Right renal cortex interstitium (tissue), 3 donors: ENCODE measurements at places on chromosomes 4 and X. TPM values are rescaled to one million over a fixed set of nuclear protein-coding genes. Genes with fewer than 3 reads are reported as not detected.

DNA sequence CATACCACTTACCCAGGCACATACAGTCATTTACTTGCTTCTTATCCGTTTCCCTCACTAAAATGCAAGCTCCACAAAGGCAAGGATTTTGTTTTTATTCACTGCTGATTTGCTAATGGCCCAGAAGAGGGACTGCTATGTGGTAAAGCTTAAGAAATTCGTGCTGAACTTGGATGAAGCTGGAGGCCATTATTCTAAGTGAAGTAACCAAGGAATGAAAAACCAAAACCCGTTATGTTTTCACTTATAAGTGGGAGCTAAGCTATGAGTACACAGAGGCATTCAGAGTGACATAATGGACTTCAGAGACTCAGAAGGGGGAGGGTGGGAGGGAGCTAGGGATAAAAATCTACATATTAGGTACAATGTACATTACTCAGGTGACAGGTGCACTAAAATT, 47.2 kb downstream of the RAB33B start:
- DNase-seq, result no peak

The LRP2BP gene
- 2.9 TPM for polyA plus RNA-seq

The TXK gene
- 2.0 TPM for polyA plus RNA-seq

DNA sequence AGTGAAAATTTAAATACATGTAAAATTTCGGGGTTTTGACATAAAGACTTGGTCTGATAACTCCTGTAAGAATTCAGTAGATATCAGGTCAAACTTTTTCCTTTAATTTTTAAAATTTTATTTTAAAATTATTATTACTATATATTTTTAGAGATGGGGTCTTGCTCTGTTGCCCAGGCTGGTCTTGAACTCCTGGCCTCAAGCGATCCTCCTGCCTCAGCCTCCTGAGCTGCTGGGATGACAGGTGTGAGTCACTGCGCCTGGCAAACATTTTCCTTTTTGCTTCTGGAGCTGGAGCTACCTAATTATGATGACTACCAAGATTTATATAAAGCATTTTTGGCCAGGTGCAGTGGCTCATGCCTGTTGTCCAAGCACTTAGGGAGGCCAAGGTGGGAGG, 37.3 kb downstream of the KLHL15 start:
- DNase-seq, result no peak

- DNase-seq, result no peak
These were observed 155.4 kb upstream of the PLAC1 start for GRCh38 chrX:134813697-134814096.

- no peak for DNase-seq
These were observed 131.0 kb downstream of the PDGFRA start for GRCh38 chr4:54359919-54360650.

DNA sequence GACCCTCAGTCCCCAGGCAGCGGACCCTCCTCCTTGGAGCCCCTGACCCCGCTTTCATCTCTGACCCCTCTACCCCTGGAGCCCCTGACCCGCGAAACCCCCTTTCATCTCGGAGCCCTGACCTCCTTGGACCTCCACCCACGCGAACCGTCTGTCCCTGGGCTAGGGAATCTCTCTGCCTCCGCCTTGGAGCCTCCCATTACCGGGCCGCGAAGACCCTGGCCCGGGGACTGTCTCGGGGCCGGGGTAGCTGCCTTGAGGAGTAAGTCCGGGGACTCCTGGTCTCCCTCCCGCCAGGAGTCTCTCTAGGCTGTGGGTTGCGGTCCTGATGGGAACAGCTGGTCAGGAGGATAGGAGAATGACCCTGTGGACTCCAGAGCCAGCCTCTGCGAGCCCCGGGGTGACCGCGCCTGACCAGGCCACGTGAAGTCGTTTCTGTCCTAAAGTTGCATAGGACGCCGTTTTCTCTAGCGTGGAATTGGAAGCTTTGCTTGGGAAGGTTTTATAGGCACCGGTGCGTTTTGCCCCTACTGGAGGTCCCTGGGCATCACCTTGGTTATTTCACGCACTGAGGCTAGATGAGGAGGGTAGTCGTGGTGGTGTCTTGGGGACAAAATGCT, 824 bp downstream of the TBC1D14 start:
- DNase-seq, result no peak

The STK32B gene
- polyA plus RNA-seq, result 11.0 TPM

DNA sequence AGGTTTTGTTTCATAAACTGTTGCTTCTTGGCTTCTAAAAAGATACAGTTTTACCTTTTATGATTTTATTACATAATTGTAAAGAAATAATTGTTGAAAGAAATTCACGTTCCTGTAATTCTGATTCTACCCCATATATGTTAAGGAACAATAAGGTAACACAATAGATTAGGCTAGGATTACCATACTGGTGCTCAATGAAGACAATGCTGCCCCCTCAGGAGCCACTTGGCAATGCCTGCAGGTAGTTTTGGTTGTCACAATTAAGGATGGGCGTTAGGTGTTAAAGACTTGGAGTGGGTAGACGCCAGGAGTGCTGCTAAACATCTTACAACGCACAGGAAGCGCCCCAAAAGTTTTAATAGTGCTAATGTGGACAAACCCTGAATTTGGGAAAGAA, 133.2 kb downstream of the NLGN4X start:
- no peak for DNase-seq

DNA sequence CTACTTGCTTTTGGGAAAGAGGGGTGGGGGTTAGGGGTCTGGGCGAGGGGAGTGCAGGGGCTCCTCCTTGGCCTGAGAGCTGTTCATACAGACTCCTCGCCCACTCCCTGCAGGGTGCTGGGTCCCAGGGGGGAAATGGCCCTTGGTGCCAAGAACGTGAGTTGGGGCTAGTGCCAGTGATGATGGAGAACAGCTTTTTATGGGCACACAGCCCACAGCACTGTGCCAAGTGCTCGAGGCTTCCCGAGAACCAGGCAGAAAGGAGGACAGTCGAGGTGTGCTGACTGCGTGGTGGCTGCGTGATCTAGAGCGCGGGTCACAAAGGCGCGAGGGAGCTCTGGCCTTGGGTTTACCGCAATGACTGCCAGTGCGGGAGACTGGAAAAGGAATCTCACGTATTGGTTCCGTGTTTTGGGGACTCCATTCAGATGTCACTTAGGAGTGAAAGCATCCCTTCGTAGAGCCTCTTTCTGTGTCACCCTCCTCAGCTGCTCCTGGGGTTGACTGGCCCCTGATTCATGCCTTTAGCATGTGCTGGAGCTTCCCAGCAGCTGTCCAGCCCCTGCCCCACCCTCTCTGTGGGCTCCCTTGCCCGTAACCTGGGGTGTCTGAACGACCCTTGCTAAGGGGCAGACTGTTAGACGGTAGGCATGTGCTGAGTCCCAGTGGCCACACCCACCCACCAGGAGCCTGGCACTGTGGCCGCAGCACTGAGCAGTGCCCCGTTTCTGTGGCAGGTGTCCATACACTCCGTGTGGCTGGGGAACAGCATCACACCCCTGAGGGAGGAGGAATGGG, 20.9 kb upstream of the MSANTD1 start:
- no peak for DNase-seq

The REPS2 gene
- 11.7 TPM for polyA plus RNA-seq

- DNase-seq, result no peak
These were observed 27.5 kb downstream of the RUFY3 start for GRCh38 chr4:70749313-70749712.

DNA sequence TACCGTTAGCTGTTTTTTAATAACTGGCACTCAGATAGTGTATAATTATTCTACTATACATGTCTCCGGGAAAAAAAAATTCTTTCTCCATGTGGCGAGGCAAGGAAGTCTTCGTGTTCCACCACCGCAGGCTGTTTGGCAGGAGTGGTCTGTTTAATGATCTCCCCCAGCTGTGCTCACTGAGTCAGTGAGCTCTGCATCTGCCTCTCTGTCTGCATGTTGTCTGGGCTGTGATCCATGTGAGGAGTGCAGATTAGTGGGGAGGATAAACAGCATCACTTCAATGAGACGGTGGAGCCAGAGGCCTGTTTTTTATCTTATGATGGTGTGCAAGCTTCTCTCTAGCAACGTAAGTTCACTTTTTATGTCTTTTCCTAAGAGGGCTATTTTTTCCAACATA, 69.8 kb downstream of the RPS3A start:
- DNase-seq, result peak; percentile 32

GRCh38 chrX:7170898-7171297, 22.9 kb upstream of the PUDP start:
- no peak for DNase-seq

DNA sequence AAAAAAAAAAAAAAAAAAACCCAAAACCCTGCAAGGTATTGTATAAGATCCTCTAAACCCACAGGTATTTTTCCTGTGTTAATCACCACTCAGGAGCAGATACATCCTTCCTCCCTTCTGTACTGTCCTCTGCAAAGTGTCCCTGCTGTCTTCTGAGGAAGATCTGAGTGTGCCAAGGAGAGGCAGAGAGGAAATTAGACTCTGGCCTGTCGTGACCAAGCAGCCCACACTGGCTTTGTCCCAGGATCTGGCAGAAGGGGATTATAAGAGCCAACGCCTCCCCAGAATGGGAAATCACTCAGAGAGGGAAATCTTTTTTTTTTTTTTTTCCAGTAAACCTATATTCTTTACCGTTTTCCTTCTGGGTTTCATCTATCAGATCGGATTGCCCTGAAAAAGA, 39.6 kb downstream of the PTCHD1 start:
- DNase-seq, result no peak

- DNase-seq, result no peak
These were observed 153.7 kb downstream of the FBXW7 start for GRCh38 chr4:152382057-152382785.

The GCNA gene
- polyA plus RNA-seq, result 2.1 TPM

The UBE2D3 gene
- 302 TPM for polyA plus RNA-seq

- DNase-seq, result no peak
These were observed 105.2 kb downstream of the FRAS1 start for GRCh38 chr4:78162342-78162741.

The GRIA3 gene
- 1.9 TPM for polyA plus RNA-seq

DNA sequence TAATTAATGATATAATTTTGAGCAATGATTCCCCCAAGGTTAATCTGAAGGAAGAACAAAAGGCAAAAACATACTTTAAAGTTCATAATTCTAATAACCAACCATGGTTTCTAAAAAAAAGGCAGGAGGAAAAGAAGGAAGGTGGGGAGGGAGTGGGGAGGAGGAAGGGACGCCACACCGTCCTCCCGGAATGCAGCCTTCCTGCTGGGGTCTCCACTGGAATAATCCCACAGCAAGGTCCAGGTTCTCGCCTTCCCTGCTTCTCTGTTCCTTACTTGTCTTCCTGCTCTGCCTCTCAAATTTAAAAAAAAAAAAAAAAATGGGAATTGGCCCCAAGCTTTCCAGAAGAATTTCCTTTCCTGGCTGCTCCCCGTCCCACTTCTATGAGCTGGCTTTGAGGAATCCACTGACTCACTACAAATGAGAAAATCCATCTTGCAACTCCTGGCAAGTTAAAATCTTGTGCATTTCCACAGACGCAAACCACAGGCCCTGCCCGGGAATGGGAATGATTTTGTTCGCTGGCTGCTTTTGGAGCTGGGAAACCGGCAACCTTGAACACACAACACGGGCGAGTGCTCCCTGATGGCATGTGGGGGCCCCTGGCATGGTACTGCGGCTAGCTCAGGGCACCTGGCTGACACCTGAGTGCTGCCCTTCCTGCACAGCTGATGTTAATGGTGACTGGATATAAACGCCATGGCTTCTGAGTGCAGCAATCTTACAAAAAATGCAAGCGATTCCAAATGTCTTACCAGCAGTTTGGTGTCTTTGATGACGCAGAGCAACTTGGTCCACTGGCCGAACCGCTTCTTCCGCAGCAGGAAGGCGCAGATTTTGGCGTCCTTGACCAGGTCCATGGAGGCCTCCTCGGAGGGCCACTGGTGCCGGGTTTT, 97.0 kb downstream of the AFAP1 start:
- DNase-seq, result no peak

DNA sequence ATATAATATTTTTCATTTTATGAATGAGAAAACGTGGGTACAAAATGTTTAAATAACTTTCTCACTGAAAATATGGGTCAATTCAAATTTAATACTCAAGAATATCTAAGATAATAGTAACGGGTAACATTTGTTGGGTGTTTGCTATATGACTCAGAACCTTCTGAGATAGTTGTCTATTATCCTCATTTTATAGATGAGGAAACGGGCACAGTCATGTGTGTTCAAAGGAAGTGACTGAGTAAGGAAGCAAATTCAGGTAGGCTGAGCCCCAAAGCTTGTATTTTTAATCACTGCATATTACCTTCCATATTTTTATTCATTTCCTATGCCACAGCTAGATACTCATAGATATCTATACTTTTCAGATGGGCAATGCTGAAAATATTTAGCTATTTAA, 12.2 kb upstream of the CAMK2D start:
- no peak for DNase-seq

The NHS gene
- 20.2 TPM for polyA plus RNA-seq

GRCh38 chr4:4423706-4424498, 37.0 kb downstream of the NSG1 start:
- no peak for DNase-seq

DNA sequence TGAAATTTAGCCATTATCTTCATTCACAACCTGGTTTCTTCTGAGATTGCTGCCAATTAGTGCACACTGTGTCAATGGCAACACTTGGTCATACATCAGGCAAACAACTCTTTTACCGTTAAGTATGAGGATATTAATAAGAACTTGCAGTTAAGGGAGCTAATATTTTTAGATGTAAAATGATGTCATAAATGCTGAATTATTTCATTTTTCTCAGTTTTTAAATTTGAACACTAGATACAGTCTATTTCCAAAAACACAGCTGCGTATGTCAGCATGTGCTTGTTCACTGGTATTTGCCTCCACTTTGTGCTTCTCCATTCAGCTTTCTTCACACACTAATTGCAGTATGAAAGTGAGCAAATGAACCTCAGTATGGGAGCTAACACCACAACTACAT, 1.6 kb downstream of the KLHL13 start:
- DNase-seq, result no peak

DNA sequence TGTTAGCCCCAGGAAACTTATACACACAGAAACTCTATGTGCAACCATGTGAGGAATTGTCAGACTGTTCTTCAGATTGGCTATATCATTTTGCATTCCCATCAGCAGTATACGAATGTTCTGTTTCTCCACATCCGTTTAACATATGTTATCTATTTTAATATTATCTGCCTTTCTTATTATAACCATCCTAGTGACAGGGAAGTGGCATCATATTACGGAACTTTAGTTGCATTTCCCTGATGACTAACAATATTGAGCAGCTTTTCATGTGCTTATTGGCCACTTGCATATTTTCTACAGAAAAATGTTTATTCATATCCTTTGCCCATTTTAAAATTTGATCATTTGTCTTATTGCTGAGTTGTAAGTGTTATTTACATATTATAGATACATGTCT, 36.5 kb upstream of the IL15 start:
- DNase-seq, result no peak

DNA sequence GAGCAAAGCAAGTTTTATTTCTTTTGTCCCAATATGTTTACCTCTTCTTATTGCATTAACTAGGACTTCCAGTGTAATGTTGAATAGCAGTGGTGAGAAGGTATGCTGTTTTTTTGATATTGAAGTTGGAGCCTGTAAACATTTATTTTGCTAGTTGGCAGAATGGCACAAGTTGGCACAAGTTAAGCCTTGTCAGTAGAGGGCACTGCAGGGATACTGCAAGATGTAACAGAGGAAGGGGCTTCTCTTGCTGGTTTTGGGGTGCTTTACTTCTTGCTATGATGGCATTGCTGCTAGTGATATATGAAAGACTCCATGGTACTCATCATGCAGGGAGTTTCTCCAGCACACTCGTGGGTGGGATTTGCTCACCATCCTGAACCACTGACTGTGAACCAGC, 327.3 kb upstream of the ARX start:
- DNase-seq, result no peak

The N4BP2 gene
- 21.7 TPM for polyA plus RNA-seq

The IL1RAPL1 gene
- polyA plus RNA-seq, result 2.7 TPM

- DNase-seq, result no peak
These were observed 160.3 kb upstream of the TENM3 start for GRCh38 chr4:182082910-182083309.
